ENCODE measurements at places on chromosomes 13 and 19.

DNA sequence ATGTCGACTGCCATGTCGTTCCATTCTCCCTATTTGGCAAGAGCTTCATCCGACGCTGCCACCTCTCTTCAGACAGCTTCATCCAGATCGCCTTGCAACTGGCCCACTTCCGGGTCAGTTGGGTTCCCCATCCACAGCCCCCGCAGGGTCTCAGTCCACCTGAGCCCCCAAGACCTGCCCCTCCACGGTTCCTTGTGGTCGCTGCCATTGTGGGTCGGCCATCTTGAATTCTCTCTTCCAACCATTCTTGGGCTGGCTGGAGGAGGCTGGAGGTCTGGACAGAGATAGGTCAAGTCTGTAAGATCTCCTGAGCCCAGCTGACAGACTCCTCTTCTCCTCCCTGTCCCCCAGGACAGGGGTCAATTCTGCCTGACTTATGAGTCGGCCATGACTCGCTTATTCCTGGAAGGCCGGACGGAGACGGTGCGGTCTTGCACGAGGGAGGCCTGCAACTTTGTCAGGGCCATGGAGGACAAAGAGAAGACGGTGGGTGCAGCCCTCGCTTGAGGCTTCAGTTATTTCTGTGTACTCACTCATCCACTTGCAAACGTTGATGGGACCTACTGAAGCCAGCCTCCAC lies 19.5 kb downstream of the CPT1C start:
- no peak for DNase-seq

DNA sequence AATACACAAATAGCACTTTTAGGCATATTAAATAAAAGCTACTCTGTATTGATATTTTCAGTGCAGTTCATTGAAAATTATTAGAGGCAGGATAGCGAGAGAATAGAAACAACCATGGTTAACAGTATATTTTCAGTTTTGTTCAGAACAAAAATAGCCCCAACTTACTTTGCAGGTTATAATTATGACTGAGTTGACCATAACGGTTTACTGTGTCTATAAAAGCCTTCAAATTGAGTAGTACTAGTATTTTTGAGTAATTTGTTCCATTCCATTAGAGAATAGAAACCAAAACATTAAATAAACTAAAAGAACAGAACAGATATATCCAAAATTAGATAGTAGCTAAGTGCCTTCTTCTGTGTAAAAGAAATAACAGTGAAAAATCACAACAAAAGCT lies 1108.4 kb upstream of the PCDH20 start:
- DNase-seq, result no peak

GRCh38 chr19:50423279-50424113 lies 4.8 kb downstream of the SPIB start:
- peak; percentile 55 for DNase-seq

GRCh38 chr13:64266024-64266423 lies 2850.4 kb upstream of the PCDH20 start:
- DNase-seq, result no peak

GRCh38 chr13:21516805-21517204 lies 57.7 kb upstream of the ZDHHC20 start:
- no peak for DNase-seq

DNA sequence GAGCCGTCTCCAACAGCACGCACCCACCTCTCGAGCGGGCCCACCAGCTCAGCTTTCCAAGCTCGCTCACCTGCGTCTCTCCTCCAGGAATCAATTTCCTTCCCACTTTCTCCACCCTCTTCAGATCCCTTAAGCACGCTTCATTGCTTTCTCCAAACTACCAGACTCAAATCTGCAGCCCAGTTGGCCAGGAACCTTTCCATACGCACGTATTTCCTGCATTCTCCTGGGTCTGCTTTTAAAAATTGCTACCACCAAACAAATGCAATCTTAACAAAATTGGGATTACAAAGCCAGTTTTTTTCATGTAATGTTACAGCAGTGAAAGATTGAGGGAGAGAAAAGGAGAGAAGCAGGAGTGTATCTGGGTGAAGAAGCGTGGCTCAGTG lies 1.5 kb downstream of the ENOX1 start:
- DNase-seq, result no peak

DNA sequence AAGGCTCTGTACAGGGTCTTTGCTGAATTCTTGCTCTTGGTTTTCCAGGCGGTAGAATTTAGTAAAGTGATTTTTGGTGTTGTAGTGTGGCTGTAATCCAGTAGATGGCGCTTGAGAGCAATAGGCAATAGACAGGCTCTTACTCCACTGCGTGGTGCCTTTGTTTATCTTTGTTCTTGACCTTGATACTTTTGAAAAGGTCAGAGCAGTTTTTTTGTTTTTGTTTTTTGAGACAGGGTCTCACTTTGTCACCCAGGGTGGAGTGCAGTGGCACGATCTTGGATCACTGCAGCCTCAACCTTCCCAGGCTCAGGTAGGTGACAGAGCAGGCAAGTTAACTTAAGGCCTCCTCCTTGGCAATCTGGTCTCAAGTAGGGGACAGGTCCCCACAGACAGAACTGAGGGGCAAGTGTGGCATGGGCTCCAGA lies 12.2 kb upstream of the LILRA5 start:
- peak; percentile 42 for DNase-seq
